ENCODE measurements at places on chromosomes 4 and X.

DNA sequence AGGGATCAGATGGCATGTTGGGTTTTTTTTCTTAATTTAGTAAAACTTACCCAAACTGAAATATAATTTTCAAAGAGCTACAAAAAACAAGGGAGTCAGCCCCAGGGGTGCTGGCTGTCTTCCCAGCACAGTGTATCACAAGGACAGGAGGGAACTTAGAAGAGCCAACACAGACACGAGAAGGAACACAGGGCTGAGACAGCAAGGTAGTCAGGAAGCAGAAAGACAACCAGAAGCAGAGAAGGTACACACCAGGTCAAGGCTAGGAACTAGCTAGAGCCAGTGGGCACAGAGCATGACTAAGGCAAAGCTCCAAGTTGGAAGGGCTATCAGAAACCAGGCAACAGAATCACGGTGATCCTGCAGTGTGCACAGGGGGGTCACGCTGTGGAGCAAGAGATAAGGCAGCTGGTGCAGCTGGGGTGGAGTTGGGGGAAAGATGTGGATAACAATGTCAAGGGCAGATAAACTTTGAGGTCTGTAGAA is 168.7 kb downstream of the NR3C2 start:
- no peak for DNase-seq

DNA sequence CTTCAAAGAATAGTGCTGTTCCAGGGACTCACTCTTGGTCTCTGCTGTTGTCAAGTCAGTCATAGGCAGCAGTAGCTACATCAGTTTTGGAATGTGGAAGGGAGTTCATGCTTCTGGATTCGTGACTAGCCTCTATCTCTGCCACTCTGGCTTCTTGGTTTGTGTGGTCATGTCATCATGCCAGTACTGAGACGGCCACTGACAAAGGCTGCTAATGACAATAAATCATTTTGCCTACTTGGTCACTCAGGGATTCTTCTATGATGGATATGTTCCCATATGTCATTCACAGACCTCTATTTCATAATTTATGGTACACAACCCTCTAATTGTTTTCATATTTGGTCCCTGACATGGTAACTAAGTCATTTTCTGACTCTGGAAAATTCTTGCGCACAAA is 450.8 kb upstream of the BOD1L1 start:
- no peak for DNase-seq

DNA sequence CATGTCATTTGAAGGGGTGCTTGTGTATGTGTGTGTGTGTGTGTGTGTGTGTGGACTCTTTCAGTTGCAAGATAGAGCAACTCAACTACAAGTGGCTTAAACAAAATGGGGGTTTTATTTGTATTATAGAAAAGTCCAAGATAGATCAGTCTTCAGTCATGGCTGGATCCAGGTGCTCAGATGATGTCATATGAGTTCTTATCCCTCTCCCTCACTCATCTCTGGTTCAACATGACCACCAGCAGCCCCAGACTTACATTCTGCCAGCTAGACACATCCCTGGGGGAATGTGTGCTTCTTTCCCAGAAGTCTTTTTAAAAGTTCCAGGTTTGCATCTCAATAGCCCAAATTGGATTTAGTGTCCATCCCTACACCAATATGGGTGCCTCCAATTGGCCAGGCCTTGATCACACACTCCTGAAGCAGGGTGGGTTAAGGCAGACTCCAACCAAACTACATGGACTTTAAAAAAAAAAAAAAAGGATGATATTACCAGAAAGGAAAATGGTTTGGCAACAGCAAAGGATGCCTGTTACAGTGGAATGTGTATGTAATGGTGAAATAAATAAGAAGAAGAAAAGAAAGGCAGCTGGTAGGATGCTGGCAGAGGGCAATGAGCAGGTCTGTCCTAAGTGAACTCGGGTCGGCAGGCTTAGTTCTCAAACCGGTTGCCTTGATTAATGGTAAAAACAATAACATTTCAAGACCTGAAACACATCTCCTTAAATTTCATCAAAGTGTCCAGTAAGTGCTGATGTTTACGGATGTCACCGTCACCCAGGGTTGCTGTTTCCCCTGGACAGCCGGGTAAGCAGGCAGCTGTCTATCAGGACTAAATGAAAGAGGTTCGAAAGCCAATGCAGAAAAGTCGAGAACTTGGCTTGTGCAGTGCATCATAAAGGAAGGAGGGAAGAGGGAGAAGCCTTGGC is 107.7 kb downstream of the SMIM20 start:
- no peak for DNase-seq

- DNase-seq: no peak
These were observed 19.4 kb downstream of the TRMT44 start for GRCh38 chr4:8459867-8460445.

- no peak for DNase-seq
These were observed 63.0 kb downstream of the ZNF732 start for GRCh38 chr4:242121-242848.

DNA sequence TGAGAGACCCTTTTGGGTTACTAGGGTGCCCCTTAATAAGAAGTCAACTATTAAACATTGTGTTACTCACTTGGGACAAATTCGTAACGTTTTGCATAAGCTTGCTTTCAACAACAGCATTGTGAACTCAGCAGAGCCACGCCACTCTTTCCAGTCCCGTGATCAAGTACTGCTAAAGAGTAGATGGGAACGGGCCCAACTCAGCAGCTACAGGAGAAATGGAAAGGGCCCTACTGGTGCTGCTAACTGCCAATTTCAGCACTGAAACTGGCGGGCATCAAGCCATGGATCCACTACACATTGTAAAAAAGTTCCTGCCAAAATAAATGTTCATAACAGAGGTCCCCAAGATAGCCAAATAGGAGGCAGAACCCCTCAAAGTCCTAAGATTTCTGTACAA is 19.0 kb upstream of the DHX15 start:
- no peak for DNase-seq

- no peak for DNase-seq
These were observed 61.2 kb downstream of the STARD8 start for GRCh38 chrX:68708503-68709290.

DNA sequence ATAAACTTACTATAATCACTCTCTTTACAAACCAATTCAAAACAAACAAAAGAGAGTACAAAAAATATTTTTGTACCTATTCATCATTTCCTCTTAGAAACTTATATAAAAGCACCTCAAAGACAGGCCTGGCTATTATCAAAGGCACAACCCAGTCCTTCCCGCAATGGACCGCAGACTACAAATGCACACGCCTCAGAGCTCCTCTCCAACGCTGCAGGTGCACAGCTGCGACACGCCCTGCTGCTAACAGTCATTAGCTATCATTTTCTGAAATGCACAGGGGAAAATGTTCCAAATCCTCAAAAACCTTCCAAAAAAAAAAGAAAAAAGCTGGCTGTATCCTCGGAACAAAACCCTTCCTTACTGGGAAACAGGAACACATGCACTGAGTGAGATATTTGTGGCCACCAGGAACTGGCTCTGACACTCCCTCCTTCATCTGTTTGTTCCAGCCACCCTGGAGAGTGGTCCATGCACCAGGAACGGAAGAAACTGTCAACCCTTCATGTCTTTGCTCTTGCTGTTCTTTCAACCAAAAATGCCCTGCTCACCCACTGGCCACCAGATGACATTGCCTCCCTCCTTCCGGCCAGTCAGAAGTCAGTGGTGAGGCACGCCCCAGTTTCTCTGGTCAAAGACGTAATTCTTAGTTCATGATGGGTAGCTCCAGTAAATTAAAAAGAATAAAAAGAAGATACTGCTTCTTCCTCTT is 16.7 kb downstream of the IRF2 start:
- DNase-seq: no peak

DNA sequence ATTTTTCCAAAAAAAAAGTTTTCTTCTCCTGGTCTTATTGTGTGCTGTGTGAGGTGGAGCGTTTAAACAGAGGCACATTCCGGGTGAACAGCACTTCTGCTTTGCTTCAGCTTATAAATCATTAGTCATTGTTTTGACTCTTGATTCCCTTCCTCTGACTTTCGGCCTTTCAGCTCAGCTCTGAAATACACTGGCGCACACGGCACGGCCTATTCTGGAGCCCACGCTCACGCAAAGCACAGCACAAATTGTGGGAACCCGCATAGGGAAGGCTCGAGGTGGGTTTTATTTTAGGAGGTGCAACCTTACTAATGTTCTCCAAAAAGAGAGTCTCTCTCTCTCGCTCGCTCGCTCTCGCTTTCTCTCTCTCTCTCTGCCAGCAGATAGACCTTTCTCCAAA is 4.0 kb downstream of the POU3F4 start:
- DNase-seq: no peak

- DNase-seq: no peak
These were observed 40.1 kb downstream of the UGT2B17 start for GRCh38 chr4:68535974-68536373.

DNA sequence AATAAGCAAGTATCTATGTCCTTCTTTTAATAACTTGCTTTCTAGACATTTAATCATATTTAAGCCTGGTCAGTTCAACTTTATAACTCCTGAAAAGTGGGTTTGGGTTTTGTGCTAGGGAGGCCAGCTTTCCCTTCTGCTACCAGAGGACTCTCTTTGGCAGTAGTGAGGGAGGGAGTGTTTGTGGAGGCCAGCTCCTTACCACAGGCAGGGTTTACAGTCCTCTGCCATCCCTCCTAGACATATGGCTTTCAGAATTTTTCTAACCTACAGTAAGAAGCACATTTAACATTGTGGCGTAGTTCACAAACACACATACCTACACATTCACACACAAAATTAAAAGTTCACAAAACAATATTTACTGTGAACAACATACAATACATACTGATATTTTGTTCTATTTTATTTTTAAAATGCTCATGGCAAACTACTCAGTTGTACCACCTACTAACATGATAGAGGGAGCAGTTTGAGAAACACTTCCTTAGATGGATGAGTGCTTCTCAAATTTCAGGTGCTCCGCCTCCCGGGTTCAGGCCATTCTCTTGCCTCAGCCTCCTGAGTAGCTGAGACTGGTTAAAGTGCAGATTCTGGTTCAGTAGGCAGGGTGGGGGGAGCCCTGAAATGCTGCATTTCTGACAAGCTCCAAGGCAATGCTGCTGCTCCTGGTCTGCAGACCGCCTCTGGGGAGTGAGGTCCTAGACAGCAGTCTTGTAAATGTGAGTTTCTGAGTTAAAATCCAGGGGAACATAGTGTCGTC is 86.7 kb downstream of the PTTG2 start:
- DNase-seq: no peak

DNA sequence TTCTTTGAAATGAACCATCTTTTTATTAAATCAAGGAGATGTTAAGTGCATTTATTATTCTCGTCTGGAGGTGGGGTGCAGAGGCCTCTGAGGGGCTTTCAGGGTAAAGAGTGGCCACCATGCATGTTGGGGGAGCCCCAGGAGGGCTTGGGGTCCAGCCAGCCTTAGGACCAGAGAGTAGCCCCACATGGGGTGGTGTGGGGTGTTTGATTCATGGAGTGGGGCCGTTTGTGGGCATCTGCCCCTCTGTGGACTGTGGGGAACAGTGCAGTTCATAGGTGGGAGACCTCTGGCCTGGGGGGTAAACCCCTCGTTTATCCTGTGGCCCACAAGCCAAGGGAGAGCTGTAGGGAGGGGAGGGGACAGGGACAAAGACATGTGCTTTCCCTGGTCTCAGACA is 26.9 kb downstream of the HTRA3 start:
- DNase-seq: no peak

GRCh38 chrX:137945470-137945869 is 379.5 kb downstream of the ZIC3 start:
- no peak for DNase-seq

Measured in amniotic stem cell (primary cell).